Dorsolateral prefrontal cortex (tissue), 122 donors: ENCODE measurements at places on chromosomes 11 and 22.
A peak's percentile ranks its signal among the peaks of the same experiment; 100 is the strongest.

DNA sequence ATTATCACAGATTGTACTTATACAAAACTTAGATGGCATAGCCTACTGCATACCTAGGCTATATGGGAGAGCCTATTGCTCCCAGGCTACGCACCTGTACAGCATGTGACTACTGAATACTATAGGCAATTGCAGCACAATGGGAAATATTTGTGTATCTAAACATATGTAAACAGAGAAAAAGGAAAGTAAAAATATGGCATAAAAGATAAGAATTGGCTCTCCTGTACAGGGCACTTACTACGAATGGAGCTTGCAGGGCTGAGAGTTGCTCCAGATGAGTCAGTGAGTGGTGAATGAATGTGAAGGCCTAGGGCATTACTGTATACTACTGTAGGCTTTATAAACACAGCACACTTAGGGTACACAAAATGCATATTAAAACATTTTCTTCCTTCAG lies 13.2 kb downstream of the APOL6 start:
- no peak for DNase-seq

DNA sequence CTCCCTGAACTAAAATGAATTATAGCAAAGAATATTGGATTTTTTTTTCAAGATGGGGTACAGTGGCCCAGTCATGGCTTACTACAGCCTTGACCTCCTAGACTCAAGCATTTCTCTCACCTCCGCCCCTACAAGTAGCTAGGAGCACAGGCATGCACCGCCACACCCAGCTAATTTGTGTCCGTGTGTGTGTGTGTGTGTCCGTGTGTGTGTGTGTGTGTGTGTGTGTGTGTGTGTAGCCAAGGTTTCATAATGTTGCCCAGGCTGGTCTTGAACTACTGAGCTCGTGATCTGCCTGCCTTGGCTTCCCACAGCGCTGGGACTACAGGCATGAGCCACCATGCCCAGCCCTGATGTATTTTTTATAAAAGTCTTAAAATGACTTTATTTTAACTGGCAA lies 12.6 kb downstream of the THYN1 start:
- DNase-seq, result no peak

DNA sequence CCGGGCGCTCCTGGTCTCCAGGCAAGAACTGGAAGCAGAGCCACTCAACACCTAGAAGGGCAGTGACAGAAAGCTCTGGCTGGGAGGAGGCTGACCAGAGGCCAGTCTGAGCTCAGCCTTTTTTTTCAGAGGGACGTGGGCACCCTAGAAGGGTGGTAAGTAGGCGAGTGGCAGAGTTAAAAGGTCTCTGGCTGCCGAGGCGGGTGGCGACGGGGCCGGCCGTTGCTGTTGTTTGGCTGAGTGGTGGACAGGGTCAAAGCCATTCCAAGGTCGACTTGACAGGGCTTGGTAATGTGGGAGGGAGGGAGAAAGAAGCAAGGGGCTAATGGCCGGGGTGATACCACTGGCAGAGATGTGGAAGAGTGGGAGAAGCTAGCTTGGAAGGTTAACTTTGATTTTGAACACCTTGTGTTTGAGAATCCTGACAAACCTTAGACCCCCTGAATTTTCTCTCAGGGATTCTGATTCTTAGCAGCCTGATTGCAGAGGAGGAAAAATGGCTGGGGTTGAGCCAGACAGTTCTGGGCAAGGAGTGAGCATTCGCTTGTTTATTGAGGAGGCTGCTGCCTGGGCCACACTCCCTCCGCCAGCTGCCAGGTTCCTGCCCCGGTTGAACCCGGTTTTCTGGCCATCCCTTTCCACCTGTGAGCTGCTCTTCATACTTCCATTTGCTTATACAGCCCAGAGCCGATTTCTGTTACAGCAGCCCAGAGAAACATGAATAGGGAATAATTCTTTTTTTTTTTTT lies 868 bp upstream of the SYCE3 start:
- DNase-seq, result no peak

- DNase-seq, result no peak
These were observed 4.6 kb downstream of the CARD10 start for GRCh38 chr22:37514526-37515051.

DNA sequence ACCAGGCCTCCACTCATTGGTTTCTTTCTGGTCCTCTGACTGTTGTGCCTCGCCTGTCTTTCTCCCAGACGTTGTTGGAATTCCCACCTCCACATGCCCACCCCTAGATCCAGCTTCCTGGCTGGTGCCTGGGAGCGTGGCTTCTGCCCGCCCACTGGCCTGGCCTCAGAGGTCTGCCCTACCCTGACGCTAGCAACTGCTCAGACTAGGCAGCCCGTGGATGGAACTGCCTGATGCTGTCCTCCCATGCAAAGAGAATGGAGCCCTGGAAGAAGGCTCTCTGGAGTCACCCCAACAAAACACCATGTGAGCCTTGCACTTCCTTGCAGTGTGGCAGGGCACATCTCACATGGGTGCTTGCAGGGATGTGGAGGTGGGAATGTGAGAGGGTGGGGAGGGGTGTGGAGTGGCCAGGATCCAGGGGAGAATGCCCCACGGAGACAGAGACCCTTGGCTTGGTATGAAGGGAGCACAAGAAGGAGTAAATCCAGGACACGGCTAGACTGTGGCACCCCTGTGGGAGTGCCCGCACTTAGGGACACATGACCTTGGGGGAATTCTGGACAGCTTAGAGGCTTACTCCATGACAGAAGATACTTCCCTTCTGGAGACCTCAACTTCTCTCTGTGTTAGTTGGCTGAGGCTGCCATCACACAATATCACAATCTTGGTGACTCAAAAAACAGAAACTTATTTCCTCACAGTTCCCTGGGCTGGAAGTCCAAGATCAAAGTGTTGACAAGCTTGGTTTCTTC lies 22.5 kb upstream of the ADA2 start:
- DNase-seq, result no peak

DNA sequence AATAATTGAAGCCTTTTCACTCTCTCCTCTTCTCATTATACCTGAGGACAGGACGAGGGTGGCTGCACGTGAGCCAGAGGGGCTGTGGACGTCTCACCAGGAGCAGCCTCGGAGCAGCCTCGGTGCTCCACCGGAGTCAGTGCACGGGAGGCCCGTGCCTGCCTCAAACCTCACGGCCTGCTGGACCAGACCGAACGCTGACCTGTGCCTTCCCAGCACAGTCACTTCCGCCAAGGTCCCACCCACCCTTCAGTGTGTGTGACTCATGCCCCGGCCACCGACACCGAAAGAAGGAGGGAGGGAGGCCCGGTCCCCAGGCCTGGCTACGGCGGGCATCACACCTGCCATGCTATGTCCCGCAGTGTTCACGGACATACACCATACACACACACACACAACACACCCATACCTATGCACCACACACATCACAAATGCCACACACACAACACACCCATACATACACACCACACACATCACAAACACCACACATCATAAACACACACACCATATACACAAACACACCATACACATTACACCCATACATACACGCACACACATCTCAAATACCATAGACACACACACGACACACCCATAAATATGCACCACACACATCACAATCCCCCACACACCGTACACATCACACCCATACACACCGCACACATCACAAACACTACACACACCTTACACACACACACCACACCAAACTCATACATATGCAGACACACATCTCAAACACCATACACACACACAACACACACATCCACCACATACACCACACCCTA lies 1506.5 kb downstream of the TBC1D22A start:
- no peak for DNase-seq

- no peak for DNase-seq
These were observed 13.8 kb downstream of the LTO1 start for GRCh38 chr11:69661413-69661715.

DNA sequence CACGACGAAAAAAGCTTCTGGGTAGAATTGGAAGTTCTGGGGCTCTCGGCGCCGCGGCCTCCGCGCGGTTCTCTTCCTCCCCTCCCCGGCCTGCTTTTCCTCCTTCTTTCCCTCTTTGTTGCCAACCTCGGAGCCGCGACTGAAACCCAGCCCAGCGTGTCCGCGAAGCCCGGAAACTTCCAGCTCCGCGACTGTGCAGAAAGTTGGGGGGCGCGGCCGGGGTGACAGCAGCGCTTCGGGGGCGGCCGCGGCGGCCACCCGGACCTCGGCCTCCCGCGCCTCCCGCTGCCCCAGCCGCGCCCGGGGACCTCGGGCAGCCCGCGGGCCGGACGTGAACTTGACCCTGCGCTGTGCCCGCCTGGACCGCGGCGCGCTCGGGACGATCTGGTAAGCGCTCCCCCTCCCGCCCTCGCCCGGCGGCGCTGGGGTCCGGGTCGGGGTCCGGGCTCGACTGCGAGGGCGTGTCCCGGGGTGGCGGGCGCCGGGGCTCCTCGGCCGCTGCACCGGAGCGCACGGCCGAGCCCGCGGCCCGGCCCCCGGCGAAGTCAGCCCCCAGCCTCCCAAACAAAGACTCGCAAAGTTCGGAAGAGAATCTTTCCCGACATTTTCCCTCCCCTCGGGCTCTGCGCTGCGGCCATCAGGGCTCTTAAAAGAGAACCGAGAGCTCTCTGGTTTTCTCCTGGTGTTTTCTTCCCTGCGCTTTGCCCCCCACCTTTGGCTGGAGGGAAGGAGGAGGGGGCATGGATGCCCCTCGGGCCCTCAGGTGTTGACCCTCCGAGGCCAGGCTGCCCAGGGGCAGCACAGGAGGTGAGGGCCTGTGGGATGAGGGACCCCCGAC lies 67.9 kb upstream of the WNT7B start:
- peak; percentile 64 for DNase-seq

- DNase-seq, result no peak
These were observed 24.7 kb upstream of the PANX2 start for GRCh38 chr22:50145721-50146438.

GRCh38 chr22:25395468-25395867 lies 169.0 kb upstream of the GRK3 start:
- DNase-seq, result no peak

DNA sequence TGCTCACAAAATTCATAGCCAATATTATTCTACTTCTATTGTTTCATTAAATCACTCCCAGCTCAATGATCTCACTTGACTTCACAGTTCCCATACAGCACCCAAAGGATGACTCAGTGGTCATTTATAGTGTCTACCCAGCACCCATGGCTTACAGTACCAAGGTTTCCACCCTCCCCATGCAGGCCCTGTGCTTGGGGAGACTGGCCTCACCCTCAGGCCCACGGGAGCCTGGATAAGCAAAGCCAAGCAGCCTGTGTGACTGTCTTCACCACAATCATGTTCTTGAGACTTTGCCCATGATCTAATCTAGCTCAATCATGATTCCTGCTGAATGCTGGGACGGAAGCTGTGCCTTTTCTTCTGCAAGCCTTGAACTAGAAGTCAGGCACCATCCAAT lies 97.6 kb downstream of the SLC36A4 start:
- DNase-seq, result no peak

- DNase-seq, result no peak
These were observed 27.3 kb downstream of the MARK2 start for GRCh38 chr11:63866211-63866610.

DNA sequence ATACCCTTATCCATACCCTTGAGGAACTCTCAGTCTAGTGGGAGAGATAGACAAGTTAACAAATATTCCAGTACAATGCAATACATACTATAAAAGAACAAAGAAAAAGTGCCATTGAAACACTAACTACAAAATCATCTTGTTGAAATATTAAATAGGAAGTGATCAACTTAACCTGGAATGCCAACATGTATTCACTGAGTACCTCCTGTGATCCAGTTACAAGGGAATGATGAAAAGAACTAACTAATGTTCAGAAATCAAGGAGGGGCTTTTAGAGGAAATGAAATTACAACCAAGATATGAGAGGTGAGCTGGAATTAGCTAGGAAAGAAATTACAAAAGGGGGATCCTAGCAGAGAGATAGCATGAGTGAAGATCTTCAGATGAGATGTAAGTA lies 6.2 kb upstream of the FIBIN start:
- no peak for DNase-seq

DNA sequence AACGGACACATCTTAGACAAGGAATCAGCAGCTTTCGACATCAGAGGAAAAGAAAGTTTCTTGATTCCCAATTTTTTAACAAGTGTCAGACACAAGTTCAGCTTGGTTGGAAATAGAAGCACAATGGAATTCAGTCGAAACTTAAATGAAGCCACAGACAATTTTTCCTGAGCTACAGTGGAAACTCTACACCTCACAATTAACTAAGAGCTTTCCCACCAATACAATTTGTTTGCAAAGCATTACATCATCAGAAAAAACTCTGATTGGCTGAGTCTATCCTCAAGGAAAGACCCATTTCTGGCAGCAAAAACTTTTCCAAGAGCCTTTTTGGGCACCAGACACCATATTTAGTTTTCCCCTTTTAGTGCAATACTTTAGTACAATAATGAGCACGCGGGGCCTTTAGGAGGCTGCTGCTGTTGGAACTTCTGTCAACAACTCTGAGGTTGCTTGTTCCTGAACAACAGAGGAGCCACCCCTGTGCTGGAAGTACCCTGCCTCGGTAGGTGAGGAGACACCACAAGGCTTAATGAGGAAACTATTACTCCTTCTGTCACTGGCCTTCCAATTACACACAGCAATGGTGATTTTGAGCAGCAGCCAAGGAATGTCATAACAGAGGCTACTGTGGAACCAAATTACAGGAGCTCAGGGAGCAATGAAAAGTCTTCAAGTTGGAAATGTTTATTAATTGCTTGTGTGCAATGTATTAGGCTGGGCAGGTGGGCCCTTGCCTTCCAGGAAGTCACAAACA lies 61.9 kb upstream of the BARX2 start:
- DNase-seq, result no peak

- DNase-seq, result peak; percentile 85
These were observed 2.4 kb downstream of the IFITM10 start for GRCh38 chr11:1747753-1748635.

DNA sequence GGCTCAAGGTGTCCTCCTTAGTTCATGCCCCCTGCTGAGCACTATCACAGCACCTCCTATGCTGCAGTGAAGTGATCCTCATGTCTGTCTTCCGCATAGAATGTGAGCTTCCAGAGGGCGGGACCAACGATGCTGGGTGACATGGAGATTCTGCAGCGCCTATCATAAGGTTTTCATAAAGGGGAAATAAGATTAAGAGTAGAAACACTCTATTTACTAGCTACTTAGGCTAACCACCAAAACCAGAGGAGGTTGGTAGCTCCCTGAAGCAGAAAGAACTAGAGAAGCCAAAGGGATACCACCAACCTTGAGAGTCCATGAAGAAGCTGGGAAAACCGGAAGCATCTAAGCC lies 39.3 kb upstream of the POU2AF1 start:
- DNase-seq, result no peak

GRCh38 chr11:10604340-10604748 lies 35.9 kb upstream of the LYVE1 start:
- no peak for DNase-seq

DNA sequence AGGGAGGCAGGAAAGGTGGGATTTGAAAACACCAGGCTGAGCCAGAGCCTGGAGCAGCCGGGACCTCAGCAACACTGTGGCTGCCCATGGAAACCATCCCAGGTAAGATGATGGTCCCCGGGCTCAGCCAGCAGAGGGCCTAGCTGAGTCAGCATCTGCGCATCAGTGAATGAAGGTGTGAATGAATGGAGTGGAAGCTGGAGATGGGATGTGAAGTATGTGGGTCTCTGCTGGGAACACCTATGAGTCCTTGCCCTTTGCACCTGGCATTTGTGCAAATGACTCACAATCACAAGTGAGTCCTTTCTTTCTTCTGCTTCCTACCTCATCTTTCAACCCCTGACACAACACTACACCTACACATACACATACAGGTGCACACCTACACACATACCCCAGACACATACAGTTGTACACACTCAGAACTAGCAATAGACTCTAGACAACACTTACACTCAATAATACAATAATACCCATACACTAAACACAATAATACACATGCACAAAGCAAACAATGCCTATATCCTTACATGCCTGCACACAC lies 62.8 kb upstream of the PRDM11 start:
- no peak for DNase-seq
